ENCODE measurements at places on chromosomes 6 and 20.

GRCh38 chr6:22784601-22785410 is 215.4 kb downstream of the HDGFL1 start:
- DNase-seq = no peak

GRCh38 chr6:146339716-146340115 is 203.9 kb upstream of the RAB32 start:
- no peak for DNase-seq

- DNase-seq = no peak
Observed at GRCh38 chr20:38094373-38094891, 60.9 kb downstream of the RPRD1B start.

DNA sequence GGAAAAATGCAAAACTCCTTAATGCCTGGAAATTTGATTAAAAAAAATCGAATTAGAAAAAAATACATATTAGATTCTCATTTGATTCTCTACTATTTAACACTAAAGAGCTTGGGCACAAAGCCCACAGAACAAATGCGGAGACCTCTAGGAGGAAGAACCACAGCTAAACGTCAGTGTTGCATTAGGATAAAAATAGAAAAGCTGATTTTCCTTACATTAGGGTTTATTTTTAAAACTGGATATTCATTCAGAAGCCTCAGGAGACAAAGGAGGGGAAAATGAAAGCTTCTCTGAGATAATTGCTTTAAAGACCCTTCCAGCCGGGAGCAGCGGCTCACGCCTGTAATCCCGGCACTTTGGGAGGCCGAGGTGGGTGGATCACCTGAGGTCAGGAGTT is 77.3 kb downstream of the ECT2L start:
- DNase-seq = no peak

GRCh38 chr6:8177721-8178120 is 75.4 kb upstream of the EEF1E1 start:
- DNase-seq = no peak

DNA sequence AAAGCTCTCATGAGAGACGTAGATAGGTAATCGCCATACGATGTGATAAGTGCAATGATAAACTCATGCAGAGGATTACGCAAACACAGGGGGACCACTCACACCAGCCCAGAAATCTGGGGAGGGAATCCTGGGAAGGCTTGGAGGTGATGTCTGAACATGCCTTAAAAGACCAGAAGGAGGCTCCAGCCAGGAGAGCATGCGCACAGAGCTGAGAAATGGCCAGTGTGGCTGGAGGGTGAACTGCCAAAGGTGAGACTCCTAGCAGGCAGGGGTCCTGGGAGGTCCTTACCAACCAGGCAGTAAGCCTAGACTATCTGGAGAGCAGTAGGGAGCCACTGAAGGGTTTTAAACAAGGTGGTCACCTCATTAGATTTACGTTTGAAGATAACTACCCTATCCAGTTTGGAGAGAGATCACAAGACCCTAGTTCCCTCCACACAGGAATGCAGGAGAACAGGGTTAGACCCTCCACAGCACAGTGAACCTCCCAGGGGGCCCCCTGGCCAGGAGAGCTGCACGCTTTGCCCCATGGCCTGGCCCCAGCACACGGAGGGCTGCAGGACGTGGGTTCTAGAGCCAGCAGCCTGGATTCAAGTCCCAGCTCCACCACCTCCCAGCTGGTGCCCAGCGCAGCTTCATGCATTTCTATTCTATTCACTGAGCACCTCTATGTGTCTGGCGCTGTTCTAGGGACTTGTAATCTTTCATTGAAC is 13.1 kb downstream of the MDFI start:
- no peak for DNase-seq

DNA sequence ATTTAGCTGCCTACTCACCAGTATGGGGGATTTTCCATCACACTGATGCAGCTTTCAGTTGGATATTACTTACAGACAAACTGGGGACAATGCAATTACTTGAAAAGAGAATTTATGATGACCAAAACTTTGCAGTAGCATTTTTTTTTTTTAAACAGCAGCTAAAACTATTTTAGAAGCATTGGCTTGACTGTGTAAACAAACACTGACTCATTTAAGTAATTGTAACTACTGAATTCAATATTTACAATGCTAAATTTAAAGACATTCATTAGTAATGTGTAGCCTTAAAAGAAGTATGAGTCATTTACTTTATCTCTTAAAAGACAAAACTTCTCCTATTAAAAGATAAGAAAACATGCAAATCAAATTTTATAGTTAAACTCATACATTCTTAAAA is 295.9 kb upstream of the FERMT1 start:
- no peak for DNase-seq

DNA sequence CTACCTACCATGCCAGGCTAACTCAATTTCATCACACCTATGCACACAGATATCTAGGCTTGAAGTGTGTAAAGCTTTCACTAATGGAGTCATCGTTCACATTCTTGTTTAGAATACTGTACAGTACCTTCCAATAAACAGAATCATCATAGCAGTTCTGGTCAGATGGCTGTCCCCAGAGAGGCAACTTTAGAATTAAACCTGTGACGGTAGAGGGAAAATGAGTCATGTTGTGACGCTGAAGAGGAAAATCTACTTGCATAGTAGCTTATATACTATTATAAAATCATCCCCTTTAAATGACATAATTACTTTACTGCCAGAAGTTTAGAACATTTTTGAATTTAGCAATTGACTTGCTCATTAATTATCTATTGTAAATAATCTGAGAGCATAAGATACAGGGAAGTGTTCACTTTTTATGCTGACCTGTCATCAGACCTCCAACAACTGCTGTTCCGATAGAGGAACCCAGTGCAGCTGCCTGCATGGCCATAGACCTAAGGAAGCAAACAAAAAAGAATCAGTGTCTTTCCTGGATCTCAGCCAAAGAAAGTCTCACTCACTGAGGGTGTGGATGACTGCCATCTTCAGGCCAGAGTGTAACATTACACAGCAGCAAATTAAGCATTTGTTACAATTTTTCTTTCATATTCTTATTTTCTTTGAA is 29.8 kb downstream of the RHAG start:
- no peak for DNase-seq

- DNase-seq = no peak
Observed at GRCh38 chr20:58519940-58520712, 4.9 kb upstream of the APCDD1L start.

- no peak for DNase-seq
Observed at GRCh38 chr6:144286503-144287393, 1.6 kb downstream of the UTRN start.

DNA sequence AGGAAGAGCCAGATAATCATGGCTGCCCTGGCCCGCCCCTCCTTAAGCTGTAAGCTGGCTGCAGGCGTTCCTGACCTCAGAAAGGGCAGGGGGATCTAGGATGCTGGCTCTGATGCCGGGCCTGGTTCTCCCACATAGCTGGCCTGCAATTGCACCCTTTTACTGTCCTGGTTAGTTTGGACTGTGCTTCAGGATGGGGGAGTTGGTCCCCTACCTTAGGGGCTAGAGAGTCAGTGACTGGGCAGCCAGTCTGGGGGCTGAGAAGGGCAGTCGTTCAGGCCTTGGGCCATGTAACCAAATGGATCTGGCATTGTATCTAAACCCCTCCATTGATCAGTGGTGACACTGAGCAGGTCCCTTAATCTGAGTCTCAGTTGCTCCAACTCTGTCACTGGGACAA is 40.7 kb downstream of the TGM3 start:
- DNase-seq = no peak

- no peak for DNase-seq
Observed at GRCh38 chr6:75368864-75369402, 84.3 kb upstream of the TMEM30A start.

- DNase-seq = no peak
Observed at GRCh38 chr6:72788188-72788587, 166.3 kb downstream of the KCNQ5 start.

DNA sequence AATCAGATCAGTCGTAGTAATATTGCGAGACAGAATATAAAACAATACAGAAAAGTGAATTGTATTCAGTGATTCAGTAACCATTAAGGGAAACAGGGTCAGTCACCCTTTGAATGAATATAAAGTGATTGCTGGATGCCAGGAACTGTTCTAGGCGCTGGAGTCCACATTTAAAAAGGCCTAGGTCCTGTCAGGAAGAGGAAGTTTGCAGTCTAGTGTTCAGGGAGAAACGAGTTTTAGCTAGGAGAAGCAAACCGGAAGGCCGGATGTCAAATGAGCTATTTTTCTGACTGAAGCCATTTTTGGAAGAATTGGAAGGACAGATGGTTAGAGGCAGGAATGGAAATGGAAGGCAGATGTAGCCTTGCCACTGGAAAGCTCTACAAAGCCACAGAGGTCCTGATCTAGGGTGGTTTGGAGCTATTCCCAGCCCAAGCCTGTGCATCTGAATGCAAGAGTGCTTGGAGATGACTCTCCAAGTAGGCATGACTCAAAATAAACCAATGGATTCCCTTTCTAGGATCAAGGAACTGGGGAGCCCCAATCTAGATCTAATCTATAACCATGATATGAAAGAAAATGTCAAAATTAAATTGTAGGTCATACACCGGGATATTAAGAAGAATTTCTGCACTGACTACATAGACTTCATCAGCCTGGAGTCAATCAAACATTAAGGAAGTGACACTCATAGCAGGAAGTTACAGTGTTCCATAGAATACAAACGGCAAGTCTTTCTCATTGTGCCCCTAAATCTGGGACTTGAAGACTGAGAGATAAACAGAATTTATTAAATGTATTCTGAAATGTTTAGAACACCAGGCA is 36.8 kb upstream of the CDKAL1 start:
- no peak for DNase-seq

DNA sequence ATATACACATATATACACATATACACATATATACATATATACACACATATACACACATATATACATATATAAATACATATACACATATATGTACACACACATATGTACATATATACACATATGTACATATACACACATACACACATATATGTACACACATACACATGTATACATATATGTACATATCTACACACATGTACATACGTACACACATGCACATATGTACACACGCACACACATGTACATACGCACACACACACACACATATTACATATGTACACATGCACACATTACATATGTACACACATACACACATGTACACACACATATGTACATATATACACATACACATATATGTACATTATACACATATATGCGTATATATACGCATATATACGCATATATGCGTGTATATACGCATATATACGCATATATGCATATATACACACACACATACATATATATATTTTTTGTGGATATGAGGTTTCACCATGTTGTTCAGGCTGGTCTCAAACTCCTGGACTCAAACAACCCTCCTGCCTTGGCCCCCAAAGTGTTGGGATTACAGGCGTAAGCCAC is 27.2 kb downstream of the SRC start:
- DNase-seq = no peak

GRCh38 chr6:29483186-29483585 is 4.6 kb downstream of the MAS1L start:
- DNase-seq = no peak

- no peak for DNase-seq
Observed at GRCh38 chr20:1353956-1354355, 25.0 kb upstream of the SDCBP2 start.

- no peak for DNase-seq
Observed at GRCh38 chr6:165637586-165637985, 25.5 kb downstream of the PDE10A start.

DNA sequence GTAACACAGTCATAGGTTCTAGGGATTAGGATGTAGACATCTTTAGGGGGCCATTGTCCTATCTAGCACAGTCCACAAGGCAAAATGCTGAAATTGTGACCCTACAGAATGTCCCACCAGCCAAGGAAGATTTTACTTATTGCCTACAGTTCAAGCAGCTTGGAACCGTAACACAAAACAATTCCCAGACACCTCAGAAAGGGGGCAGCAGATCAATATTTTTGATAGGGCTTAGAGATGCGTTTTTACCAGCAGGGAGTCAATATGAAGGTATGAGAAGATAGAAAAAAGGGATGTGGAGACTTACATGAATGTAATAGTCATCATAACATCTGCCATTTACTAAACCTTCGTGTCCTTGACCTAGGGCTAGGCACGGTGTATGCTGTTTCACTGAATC is 81.0 kb downstream of the TMEM170B start:
- no peak for DNase-seq

DNA sequence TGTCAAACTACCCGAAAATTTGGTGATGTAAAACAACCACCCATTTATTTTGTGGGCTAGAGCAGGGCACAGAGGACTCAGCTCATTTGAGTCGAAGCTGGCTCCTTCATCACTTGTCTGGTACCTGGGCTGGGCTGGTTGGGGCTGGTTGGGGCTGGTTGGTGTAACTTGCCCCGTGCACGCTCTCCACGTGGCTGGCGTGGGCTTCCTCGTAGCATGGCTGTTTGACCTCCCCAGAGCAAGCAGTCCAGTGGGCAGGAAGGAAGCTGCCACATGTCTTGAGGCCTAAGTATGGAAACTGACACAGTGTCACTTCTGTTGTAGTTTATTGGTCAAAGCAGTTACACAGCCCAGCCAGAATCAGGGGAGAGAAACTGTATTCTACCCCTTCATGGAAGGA is 27.1 kb downstream of the BCAS4 start:
- no peak for DNase-seq

DNA sequence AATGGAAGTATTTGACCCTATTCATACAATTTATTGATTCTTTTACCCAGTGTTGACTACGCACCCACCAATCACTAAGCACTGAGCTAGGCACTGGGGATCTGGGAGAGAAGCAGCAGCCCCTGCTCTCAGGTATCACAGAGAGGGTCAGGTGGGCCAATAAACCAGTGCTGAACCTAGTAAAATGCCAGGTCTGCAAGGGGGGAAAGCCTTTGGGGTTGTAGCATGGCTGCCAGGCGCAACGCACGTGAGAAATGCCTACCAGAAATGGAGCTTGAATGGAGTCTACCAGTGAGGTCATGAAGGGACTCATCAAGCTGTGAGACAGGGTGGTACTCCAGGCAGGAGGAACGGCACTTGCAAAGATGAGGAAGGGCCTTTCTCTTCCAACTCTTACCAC is 313.6 kb downstream of the GMDS start:
- DNase-seq = no peak

DNA sequence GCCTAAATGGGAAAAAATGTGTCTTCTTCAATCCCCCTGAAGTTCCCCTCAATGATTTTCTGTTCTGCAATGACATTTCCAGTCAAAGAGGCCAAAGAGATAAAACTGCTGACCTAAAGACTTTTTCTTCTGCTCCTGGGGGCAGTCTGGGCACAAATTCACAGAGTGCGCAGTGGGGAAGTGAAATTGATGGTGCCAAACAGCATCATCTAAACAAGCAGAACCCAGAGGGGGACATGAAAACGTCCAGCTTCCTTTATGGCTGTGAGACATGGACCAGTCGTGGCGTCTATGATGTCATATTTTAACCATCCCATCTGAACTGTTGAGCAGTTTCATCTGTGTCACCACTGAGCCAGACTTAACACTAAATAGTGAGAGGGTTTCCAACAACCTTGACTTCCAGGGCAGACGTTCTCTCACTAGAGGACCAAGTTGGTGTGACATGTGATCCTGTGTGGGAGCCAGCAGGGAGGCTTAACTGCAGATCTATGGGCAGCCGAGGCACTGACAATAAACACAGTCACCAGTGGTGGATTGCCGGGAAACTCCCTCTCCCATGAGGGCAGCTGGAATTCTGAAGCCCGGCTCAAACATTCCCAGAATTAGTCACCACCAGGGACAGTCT is 12.4 kb downstream of the SCML4 start:
- no peak for DNase-seq
